T-helper 9 cell (primary cell): ENCODE measurements at places on chromosomes 6 and 20.

GRCh38 chr6:43900916-43901732, 131.1 kb downstream of the VEGFA start:
- DNase-seq: no peak

- DNase-seq: no peak
Measured at GRCh38 chr6:146905181-146905704, 299.0 kb upstream of the STXBP5 start.

- DNase-seq: no peak
Measured at GRCh38 chr20:6081236-6081635, 27.4 kb upstream of the LRRN4 start.

DNA sequence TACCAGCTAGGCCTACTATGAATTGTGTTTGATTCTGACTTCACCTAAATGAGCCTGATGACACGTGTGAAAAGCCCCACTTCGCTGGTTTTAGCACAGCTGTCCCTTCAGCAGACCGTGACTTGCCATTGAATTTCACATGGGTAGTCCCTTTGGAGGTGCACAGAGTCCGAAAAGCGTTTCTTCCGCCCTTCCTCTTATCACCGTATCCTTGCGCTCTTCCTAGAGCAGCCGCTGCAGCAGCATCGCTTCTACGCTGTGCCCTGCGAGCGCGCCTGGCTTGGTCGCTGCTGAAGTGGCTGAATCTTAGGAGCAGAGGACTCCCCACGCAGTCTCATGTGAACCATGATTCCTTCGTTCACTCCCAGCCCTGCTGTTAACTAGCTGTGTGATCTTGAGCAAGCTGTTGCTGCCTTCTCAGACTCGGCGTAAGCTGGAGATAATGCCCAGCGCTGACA, 127.0 kb downstream of the PACRG start:
- no peak for DNase-seq

DNA sequence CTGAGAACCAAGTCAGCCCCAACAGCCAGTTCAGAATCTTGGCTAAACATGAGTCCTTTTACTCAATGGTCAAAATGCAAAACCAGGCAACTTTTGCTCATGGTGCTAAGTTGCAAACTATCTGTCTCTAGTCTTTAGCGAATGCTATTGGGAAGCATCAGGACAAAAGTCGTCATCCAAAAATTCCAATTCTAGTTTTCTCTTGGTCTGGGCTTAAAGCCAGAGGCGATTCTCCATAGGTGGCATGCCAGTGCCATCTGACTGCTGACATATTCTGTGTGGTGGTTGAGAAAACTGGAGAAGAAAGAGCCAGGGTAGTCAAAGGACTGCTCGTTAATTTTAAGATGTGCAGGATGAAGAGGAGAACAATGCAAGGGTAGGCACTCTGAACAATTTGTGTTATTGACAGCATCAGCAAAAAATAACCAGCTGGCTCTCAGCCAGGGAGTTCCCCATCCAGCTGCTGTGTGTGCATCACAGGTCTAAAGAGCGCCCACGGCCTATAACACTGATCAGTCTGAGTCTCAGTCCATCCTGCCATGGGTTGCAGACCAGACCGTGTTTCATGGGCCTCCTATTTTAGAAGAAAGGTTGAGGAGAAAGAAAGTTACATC, 313.6 kb downstream of the ALDH8A1 start:
- peak; percentile 18 for DNase-seq

DNA sequence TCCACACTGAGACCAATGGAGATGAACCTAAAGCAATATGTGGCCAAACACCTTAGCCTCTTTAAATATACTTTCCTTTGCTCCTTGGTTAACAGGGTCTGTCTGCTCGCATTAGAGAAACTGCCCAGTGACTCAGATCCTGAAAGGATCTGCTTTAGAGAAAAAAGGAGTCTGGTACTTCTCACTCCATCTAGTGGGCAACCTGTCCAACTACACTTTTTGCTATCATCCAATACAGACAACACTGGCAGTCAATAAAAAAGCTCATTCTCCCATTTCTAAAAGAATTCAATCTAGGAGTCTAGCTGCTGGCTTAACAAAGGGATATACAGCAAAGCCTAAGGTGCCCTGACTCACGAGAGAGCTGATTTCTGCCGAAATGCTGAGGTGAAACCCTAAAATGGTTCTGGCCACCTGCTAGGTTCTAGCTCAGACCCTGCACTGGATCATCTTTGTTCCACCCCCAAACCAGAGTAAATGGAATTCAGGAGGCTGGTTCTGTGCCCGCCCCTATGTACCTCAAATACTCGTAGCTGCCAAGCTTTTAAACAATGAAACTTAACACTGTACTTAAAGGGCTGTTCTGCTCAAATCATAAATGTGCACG, 11.5 kb downstream of the GNL1 start:
- DNase-seq: no peak

DNA sequence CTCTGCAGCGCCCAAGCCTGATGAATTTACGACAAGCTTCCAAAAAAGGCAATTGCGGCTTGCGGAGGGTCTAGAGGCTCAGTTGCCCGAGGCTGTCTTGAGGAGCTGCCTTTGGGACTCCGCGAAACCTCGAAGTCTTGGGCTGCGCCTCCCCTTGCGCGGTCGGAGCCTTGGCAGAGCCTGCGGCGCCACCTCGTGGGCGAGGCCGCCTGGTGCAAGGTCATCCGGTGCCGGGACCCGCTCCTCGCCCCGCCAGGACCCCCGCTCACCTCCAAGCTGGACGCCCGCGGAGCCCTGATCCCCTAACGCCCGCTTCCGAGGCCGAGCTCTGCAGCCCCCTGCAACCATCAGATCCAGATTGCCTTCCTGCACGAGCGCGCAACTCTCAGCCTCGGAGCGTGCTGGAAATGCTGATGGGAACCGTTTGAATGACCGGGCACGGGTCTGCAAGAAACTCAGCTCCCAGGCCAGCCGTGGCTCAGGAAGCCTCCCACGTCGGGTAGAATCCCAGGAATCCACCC, 14.9 kb upstream of the FAM210B start:
- DNase-seq: peak; percentile 17

DNA sequence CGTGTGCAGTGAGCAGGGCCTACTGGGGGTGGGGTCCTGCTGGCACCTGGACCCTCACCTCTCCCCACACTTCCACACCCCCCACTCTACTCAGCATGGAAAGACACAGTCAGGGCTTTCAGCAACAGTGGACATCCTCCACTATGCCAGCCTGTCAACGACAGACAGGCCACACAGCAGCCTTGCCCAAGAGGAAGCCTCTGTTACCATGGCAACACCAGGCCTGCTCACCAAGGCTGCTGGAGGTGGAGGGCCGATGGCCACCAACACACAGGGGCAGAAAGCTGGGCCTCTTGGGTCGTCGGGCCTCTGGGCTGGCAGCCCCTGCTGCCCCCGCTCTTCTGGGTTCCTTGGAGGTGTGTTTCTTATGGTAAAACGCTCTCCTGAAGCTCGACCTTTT, 13.6 kb downstream of the BNIP5 start:
- no peak for DNase-seq

DNA sequence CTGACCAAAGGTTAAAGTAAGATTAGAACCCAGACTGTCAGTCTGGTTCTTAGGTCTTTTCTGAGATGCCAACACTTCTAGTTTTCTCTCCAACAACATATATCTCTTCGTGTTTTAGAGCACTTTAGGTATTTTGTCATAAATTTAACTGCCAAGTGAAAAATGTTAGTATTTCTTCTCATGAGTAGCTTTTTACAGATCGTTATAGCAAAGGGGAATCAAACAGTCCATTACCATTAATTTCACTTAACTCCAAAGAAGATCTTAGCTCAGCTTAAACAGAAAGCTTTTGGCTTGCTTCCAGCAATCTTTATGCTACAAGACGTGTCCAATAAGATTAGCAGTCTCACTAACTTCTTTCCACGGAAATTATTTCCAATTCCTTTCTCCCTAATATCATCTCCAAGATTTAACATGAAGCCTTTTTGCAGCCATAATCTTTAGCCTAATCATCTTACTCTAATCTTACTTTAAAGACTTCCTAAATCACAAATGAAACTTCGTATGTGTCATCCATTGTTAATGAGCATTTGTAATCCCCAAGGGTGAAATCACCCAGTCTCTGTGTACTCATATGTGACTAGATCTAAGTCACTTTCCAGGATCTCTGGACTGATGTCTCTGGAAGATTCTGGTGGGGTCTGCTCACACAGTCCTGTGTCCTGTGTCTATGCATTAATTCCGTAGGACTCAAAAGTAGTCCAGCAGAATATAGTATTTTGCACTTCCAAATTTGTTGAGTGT, 38.7 kb downstream of the MOXD1 start:
- no peak for DNase-seq

GRCh38 chr6:34462551-34462971, 3.3 kb upstream of the PACSIN1 start:
- no peak for DNase-seq

- DNase-seq: no peak
Measured at GRCh38 chr20:25525867-25526266, 59.5 kb downstream of the NINL start.

GRCh38 chr20:35014537-35014936, 58.9 kb downstream of the MYH7B start:
- no peak for DNase-seq

GRCh38 chr6:31075528-31075927, 36.8 kb downstream of the C6orf15 start:
- no peak for DNase-seq

DNA sequence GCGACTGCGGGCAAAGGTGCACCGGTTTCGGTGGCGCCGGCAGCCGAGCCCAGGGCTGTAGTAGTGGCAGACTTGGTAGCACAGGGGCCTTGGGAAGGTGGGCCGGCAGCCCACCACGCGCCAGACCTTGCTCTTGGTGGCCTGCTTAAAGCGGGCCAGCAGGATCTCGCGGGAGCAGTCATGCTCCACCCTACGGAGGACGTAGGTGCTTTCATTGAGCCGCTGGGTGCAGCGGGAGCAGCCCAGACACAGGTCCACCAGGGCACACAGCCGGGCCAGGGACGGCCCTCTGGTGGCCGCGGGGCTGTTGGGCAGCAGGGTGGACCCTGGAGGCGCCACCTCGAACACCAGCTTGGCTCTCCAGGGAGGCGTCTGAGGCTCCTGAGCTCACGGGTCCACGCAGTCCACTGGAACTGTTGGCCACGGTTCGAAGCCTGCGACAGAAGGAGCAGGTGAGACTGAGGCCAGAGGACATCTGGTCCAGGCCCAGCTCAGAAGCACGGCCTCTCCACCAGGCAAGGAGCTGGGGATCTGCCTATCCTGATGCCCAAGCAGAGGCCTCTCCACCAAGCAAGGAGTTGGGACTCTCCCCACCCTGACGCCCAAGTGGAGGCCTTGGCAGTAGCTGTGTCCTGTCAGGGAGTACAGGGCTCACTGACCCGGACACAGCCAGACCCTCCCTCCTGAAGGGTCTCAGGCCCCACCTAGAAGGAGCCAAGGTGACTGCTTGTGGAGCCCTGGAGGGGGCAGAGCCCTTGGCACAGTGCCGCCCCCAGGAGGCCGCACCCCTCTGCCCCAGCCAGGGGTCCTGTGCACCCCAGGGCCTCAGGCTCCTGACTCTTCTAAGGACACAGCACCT, 1.0 kb downstream of the HELZ2 start:
- no peak for DNase-seq

DNA sequence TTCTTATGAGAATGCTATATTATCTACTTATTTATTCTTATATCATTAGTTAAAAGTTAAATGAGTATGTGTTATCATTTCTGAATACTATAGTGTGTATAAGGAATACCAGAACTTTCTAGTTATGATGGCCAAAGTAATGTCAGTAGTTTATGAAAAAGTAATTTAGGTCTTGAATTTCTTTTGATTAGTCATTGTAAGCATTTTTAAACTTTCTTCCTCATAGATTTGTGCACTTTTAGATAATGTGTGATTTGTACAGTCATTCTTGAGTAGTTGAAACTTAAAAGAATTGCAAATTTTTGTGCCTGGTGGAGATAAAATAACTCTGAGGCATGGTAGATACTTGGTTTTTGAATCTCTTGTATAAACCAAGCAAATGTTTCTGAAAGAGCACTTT, 311.3 kb downstream of the CDKAL1 start:
- DNase-seq: no peak

GRCh38 chr6:41187924-41188886, 12.7 kb downstream of the TREML2 start:
- DNase-seq: no peak

DNA sequence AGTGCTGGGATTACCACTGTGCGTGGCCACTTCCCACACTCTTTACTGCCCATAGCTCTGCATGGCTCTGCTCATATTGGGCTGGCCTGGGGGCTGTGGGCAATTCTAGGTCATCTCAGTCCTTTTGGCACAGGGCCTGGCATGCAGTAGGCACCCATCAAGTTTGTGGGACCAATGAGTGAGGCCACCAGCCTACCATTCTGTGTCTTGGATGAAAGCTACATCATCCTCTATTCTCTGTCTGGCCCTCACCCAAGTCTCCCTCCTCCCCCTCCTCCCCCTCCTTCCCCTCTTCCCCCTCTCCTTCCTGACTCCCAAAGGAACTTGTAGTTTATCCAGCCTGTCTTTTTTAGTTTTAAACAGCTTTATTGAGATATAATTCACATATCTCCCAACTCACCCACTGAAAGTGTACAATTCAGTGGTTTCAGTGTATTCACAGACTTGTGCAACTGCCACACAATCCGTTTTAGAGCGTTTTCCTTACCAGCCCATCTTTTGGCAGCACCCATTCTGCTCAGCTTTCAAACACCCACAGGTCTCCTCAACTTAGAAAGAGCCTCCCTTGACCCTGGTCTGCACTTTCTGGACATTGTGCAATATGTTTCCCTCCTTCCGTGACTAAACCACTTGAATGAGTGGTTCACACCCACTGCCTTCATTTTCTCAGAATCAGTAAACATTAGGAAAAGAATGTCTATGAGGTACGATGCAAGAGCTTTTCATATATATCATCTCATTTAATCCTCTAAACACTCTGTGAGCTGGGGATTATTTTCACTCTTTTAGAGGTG, 21.5 kb upstream of the MRPS18A start:
- no peak for DNase-seq

DNA sequence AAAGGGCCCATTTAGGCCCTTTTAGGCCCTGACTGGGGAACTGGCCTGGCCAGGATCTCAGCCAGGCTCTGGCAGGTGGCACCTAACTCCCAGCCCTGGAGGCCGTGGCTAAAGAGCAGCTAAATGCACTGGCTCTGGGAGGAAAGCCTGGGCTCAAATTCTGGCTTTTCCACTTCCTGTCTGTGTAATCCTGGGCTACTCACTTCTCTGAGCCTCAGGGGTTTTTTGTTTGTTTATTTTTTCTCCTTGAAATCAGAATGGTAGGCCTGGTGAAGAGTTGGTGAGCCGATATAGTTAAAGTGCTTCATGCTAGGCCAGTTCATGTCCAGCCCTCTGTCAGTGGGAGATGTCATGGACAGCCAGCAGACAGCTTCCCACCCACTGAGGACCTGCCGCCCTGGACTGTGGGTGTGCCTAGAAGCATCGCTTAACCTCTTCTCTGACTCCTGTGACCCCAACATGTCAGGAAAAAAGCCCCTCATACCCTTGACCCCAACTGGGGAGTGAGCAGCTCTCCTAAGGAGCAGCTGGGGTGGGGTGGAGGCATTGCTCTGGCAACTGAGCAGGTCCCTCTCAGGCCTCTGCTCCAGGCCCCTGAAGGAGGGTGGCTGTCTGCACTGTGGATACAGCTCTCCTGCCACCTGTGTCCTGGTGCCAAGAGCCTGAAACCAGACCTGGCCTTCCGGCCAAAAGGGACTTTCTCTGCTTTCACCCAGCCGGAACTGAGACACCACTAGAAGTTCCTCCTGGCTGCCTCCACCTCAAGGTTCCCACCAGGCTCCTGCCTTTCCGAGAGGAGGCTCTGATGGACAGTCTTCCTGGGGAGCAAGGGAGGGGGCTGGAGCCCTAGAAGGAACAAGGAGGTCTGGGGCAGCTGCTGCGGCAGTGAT, 57.2 kb upstream of the MYL9 start:
- DNase-seq: no peak

- DNase-seq: no peak
Measured at GRCh38 chr6:150549007-150549406, 50.7 kb upstream of the PLEKHG1 start.

- DNase-seq: no peak
Measured at GRCh38 chr6:148854096-148854495, 107.3 kb downstream of the UST start.
